Small intestine (tissue), 16 donors: ENCODE measurements at places on chromosomes 13 and 19. TPM values are rescaled to one million over a fixed set of nuclear protein-coding genes. Genes with fewer than 3 reads are reported as not detected.

SIGLEC8 gene
- polyA plus RNA-seq, result 0.22 TPM

CCNE1 gene
- 3.5 TPM for polyA plus RNA-seq

RGL3 gene
- 5.6 TPM for polyA plus RNA-seq

KHSRP gene
- 227 TPM for polyA plus RNA-seq

CACTIN gene
- polyA plus RNA-seq, result 16.4 TPM

ZNF790 gene
- 10.1 TPM for polyA plus RNA-seq

OSCAR gene
- 0.89 TPM for polyA plus RNA-seq

FAM216B gene
- polyA plus RNA-seq, result 0.12 TPM

SLC25A42 gene
- 8.7 TPM for polyA plus RNA-seq

B3GLCT gene
- 1.6 TPM for polyA plus RNA-seq

KLF1 gene
- 0.09 TPM for polyA plus RNA-seq

APC2 gene
- 0.58 TPM for polyA plus RNA-seq

IGFL1 gene
- not detected for polyA plus RNA-seq

CERS1 gene
- polyA plus RNA-seq, result 1.5 TPM

C19orf67 gene
- polyA plus RNA-seq, result not detected

DLEU7 gene
- 0.18 TPM for polyA plus RNA-seq

ZNF132 gene
- polyA plus RNA-seq, result 7.9 TPM

CD22 gene
- polyA plus RNA-seq, result 5.0 TPM

ZNF492 gene
- not detected for polyA plus RNA-seq

TRMT1 gene
- 29.7 TPM for polyA plus RNA-seq

ZNF320 gene
- 4.8 TPM for polyA plus RNA-seq

CYP2A6 gene
- polyA plus RNA-seq, result not detected

NUFIP1 gene
- polyA plus RNA-seq, result 8.2 TPM

DNAJC15 gene
- polyA plus RNA-seq, result 34.0 TPM

AP1M2 gene
- 238 TPM for polyA plus RNA-seq

GRIN3B gene
- polyA plus RNA-seq, result not detected

ZSWIM9 gene
- 4.1 TPM for polyA plus RNA-seq

FLT3LG gene
- 10.0 TPM for polyA plus RNA-seq

ZNF850 gene
- 1.6 TPM for polyA plus RNA-seq

AMER2 gene
- polyA plus RNA-seq, result 0.03 TPM

DACT3 gene
- polyA plus RNA-seq, result not detected

KLK7 gene
- polyA plus RNA-seq, result not detected

TSKS gene
- 0.28 TPM for polyA plus RNA-seq

MAB21L1 gene
- not detected for polyA plus RNA-seq

APOC1 gene
- 65.1 TPM for polyA plus RNA-seq

JSRP1 gene
- polyA plus RNA-seq, result 1.9 TPM

NPHS1 gene
- 0.52 TPM for polyA plus RNA-seq

NEK5 gene
- polyA plus RNA-seq, result 1.4 TPM

LRP3 gene
- 34.0 TPM for polyA plus RNA-seq

MYO1F gene
- polyA plus RNA-seq, result 1.3 TPM

TLE2 gene
- polyA plus RNA-seq, result 19.2 TPM

SAE1 gene
- polyA plus RNA-seq, result 77.5 TPM

IL11 gene
- polyA plus RNA-seq, result 0.67 TPM

CATSPERD gene
- polyA plus RNA-seq, result not detected

ZNF414 gene
- polyA plus RNA-seq, result 12.7 TPM

PDX1 gene
- polyA plus RNA-seq, result 43.8 TPM

C5AR1 gene
- polyA plus RNA-seq, result 1.4 TPM

RFX2 gene
- polyA plus RNA-seq, result 1.1 TPM

KLK10 gene
- polyA plus RNA-seq, result 1.7 TPM

ZNF296 gene
- polyA plus RNA-seq, result 6.5 TPM

CKAP2 gene
- 3.5 TPM for polyA plus RNA-seq

ZNF490 gene
- 3.0 TPM for polyA plus RNA-seq

ZNF708 gene
- 3.5 TPM for polyA plus RNA-seq

NKG7 gene
- 4.7 TPM for polyA plus RNA-seq

CCL25 gene
- polyA plus RNA-seq, result 243 TPM
